ENCODE measurements at places on chromosomes 4 and X. TPM values are rescaled to one million over a fixed set of nuclear protein-coding genes. Genes with fewer than 3 reads are reported as not detected.

The CFP gene
- 1.1 TPM for total RNA-seq

The DGAT2L6 gene
- not detected for total RNA-seq

The CT47B1 gene
- not detected for total RNA-seq

The SERPINA7 gene
- total RNA-seq = not detected

The NEUROG2 gene
- total RNA-seq = not detected

- DNase-seq = peak; percentile 36
These were observed 76.5 kb upstream of the BCOR start for GRCh38 chrX:40174001-40174853.

- DNase-seq = no peak
These were observed 416.3 kb downstream of the PCDH10 start for GRCh38 chr4:133565379-133565778.

DNA sequence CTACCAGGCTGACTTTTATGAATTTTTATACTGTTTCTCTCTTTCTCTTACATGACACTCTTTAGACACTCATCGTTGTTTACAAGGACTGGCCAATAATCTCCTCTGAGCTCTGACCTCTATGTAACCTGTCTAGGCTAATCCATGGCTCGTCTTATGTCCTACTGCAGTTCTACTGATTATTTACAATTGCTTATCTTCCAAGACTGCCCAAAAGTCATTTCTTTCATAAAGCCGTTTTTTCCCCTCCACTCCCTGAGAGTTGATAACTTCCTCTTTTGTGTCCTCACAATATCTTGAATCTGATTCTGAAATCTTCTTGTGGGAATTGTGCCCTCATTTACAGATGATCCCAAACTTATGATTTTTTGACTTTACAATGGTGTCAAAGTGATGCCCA, 18.3 kb upstream of the SNCA start:
- no peak for DNase-seq

DNA sequence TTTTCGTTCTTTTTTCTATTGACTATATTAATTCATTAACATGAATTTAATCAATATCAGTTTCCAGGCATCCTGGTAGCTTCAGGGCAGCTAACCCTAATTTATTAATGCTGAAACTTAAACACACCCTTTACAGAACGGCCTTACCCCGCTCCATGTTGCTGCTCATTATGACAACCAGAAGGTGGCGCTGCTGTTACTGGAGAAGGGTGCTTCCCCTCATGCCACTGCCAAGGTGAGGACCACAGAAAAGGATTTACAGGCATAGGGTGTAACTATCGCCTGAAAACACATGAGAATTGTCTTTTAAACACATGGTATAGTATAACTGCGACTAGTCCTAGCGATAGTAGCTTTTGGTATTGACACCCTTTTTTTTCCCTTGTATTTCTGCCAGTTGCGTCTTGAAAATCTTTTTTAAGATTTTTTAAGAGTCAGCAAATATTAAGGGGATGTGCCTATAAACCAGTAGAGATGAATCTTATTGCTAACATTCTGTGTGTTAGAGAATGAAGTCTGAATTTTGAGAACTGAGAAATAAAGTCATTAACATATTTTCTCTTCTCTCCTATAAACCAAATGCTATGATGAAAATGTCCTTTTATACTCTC, 229.0 kb downstream of the ANK2 start:
- DNase-seq = peak; percentile 64

- DNase-seq = no peak
These were observed 107.9 kb downstream of the PTTG2 start for GRCh38 chr4:38068107-38068506.

- no peak for DNase-seq
These were observed 49.3 kb downstream of the SLC10A7 start for GRCh38 chr4:146472404-146472803.

- DNase-seq = peak; percentile 49
These were observed 120.4 kb downstream of the CT47B1 start for GRCh38 chrX:120755066-120755846.

GRCh38 chrX:82711457-82711856, 796.6 kb upstream of the POU3F4 start:
- DNase-seq = no peak

DNA sequence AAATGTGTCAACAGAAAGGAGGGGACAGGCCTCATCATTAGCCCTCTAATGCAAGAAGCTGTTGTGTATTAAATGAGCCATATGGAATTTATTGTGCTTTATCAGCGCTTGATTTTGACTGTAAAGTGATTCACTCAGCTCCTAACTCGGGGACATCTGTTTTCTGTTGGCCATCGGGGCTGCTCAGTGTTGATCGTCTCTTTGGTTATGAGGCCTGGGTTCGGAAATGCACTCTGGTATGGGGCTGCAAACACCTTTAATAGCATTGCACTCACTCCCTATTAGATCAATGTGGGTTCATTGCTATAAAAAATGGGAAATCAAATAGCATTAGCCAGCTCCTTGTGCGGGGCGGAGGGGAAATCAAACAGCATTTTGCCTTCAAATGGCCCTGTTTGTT, 6.4 kb downstream of the ARX start:
- DNase-seq = no peak

DNA sequence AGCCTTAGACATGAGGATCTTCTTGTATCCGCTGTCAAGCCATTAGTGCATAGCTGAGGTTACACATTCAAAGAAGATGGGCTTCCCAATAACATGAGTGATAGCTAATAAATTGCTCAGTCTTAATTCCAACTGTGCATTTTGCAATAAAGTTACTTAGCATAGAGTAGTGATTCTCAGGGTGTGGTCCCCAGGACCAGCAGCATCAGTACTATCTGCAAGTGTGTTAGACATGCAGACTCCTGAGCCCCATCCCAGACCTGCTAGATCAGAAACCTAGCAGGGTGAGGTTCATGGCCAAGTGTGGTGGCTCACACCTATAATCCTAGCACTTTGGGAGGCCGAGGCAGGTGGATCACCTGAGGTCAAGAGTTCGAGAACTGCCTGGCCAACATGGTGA, 20.1 kb downstream of the ATP10D start:
- no peak for DNase-seq

DNA sequence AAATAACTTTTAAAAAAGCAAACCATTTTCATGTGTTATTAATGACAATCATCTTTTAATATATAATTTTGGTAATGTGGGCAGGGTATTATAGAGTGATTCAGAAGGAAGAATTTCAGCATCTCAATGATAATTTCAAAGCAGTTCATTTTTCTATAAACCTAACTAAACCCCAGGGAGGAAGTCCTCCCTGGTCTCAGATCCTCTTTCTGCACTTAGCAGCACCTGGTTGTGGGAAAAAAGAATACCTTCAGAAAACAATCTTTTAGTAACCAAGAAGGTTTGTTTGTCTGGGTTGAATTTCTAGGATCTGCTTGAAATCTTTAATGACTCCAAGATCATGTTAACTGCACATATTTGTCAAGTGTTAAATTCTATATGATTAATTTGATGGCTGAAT, 29.9 kb downstream of the DKK2 start:
- no peak for DNase-seq

DNA sequence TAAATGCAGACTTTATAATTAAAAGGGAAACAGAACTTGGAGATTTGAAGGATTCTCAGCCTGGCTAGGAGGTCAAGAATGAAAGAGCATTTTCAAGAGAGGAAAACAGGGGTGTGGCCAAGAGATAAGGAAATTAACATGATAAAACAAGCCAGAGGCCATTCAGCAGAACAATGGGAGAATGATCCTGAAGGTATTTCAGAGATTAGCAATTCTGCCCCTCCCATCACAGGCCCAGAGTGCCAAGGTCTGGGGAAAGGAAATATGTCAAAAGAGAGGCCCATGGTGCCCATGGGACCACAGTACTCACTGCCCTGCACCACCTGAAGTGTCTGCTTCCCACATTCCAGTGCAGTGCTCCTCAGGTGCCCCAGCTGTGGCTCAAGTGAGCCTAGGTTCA, 188.5 kb upstream of the STS start:
- DNase-seq = peak; percentile 28

DNA sequence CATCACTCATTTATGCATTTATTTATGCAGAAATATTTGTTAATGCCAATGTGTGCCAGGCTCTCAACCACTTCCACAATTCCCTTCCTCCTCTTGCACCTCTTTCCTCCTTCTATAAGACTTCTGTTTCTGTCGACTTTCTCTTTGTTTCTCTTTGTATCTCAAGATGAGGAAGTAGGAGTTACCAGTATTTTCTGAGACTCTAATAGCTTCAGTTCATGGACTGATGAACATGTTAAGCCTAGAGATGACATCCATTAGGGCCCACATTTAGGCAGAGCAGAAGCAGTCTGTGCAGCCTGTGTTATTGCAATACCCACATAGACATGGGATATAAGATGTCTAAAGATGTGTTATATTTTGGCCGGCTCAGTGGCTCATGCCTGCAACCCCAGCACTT, 241.8 kb upstream of the SMIM31 start:
- DNase-seq = no peak
